SJSA1 (cell line): ENCODE measurements at places on chromosomes 3 and 15.

GRCh38 chr3:19171794-19172193 lies 23.5 kb downstream of the KCNH8 start:
- DNase-seq = no peak

GRCh38 chr3:138624518-138624917 lies 15.9 kb downstream of the FAIM start:
- no peak for DNase-seq

DNA sequence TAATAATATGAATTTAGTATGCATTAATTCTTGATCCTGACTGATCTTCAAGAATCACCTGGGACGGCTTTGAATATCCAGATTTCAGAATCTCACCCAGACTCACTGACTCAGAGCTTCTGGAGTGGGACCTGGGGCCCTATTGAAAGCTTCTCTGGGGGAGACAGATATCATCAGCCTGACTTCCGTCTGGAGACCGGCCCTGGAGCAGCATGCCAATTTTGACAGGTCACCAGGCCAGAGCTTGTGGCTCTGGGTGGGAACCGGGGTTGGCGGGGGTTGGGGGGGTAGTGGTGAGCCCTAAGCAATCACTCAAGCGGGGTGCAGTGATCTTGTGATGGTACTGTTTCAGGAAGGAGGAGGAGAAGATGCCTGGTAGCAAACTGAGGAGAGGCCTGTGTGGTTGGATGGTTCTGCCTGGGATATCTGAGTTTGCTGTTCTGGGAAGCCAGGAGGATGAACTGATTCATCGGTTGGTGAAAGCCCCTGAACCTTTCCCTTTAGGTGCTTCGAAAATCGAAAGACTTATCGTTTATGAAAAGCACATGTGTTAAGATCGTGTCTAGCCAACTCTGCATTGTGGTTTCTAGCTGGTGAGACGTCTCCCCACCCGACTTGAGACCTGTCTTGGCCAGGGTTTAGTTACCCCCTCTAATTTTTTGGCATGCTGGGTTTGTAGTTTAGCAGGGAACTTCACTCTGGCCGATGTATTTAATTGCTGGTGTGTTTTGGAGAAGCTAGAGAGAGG lies 263.9 kb upstream of the C2CD4B start:
- no peak for DNase-seq

- no peak for DNase-seq
These were observed 86.5 kb upstream of the PRR20G start for GRCh38 chr3:127374086-127375010.

DNA sequence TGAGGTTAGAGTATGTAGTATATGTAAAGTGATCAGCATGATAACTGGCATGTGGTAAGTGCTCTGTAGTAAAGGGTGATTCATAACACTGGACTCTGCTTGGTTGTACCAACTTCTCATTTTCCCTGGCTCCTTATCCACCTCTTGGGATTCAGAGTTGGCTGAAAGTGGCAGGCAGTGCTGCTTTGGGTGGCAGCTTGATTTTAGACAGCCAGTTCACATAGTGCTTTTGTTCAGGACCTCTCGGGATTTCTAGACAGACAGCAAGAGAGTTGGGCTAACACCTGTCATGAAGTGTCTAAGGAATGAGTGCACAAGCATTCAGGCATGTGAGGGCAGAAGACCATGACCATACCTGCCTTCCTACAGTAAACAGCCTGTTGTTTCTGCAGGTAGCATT lies 69.0 kb downstream of the RBM6 start:
- no peak for DNase-seq

DNA sequence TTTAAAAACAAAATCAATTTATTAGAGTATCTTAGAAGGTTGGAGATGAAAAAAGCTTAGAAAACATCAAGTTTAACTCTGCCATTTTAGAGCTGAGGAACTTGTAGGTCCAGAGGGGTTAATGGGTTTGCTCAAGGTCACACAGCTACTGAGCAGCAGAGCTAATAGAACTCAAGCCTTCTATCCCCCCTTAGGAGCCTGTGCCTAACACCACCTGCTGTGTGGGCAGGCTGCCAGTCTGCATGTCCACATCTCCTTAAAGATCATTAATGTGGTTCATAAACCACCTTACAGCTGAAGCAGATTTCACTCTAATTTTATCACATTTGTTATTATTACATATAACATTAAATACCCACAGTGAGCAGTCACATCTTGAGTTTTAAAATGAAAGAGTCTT lies 14.1 kb upstream of the SLC35G2 start:
- DNase-seq = no peak

GRCh38 chr15:55394694-55395093 lies 13.5 kb downstream of the CCPG1 start:
- DNase-seq = no peak

DNA sequence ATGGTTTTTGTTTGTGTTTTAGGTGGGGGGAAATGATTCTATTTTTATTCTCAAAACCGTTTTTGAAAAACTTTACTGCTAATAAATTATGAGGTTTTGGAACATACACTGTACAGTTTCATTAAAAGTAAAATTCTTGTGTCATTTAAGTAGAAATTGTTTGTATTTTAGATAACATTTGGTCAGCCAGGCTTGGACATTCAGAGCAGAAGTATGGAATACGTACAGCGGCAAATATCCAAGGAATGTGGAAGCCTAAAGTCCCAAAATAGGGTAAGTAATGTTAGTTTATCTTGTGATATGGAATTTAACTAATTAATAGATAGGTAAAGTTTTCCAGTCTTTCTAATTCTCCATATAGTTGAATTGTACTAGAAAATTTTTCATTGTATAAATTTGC lies 96.6 kb downstream of the SPRED1 start:
- DNase-seq = no peak

DNA sequence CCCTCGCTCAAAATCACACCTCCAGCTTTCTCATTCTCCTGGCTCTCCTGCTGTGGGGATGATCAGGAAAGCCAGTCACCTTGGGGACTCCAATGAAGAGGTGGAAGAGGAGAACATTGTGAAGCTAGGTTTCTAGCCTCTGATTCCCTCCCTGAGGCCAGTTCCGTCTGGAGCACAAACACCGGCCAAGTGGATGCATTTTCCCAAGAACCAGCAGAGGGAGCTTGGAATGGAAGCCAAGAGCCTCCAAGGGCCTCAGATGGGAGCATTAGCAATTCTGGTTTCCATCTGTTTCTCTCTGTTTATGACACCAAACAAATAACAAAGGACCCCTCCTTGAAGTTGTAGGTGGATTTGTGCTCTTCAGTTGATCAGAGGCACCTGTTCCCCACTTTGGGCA lies 40.6 kb upstream of the NMNAT3 start:
- peak; percentile 45 for DNase-seq

- DNase-seq = no peak
These were observed 13.6 kb upstream of the TATDN2 start for GRCh38 chr3:10234526-10235230.

DNA sequence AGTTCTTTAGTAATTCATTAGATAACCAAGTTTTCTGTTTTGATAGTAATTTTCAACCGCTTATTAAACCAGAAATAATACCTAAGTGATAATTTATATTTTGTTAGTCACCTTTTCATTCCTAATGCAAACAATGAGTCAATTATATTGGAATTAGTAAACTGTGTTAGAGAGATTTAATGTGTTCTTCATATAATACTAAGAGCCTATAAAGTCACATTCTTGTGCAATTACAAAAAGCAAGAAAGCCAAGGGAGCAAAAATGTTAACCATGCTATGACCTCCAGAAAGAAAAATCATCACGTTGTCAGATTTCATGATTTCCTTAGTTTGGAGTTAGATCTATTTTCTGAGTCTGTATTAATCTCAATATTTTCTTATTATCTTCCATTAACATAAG lies 108.8 kb upstream of the SAMMSON start:
- DNase-seq = no peak

GRCh38 chr15:64950888-64951287 lies 38.8 kb downstream of the SPG21 start:
- DNase-seq = no peak

GRCh38 chr3:140599009-140599408 lies 78.9 kb upstream of the TRIM42 start:
- DNase-seq = no peak

DNA sequence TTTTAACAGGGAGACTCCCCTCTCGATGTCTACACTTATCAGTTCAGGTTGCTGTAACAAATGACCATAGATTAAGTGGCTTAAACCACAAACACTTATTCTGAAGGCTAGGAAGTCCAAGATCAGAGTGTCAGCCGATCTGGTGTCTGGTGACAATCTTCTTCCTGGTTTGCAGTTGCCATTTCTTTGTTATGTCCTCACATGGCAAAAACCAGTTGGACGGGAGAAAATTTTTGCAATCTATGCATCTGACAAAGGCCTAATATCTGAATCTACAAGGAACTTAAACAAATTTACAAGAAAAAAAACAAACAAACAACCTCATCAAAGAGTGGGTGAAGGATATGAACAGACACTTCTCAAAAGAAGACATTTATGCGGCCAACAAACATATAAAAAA lies 116.9 kb upstream of the FOXB1 start:
- no peak for DNase-seq

- DNase-seq = no peak
These were observed 222.4 kb downstream of the NEK10 start for GRCh38 chr3:27146786-27147185.
